ENCODE measurements at places on chromosomes 5 and 9.

- no peak for DNase-seq
Observed at GRCh38 chr9:135302329-135303279, 177.0 kb upstream of the PPP1R26 start.

- DNase-seq = no peak
Observed at GRCh38 chr5:14439087-14439871, 142.3 kb upstream of the OTULINL start.

DNA sequence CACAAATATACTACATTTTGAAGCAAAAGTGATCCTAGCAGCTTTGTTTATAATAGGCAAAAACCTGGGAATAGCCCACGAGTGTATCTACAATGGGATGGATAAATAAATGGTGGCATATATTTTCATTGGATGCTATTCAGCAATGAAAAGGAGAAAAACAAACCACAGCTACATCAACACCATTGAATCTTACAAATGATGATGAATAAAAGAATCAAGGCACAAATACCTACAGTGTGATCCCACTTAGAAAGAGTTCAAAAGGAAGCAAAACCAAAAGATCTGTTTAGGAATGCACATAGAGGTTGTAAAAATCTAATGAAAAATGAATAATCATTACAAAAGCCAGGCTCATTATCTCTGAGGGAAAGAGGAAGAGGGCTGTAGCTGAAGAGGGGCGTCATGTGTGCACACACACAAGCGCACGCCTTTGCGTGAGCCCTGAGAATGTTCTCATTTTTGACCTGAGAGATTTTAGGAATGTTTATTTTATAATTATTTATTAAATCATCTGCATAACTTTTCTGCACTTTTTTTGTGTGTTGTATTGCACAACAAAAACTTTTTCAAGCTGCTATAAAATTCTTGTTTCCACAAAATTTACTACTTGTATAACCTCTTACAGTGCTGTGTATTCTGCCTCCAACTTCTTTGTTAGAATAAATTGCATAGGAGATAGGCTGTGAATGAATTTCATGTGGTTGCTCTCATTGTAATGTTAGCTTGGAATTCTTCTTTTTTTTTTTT is 5.9 kb upstream of the RHOBTB3 start:
- DNase-seq = no peak

DNA sequence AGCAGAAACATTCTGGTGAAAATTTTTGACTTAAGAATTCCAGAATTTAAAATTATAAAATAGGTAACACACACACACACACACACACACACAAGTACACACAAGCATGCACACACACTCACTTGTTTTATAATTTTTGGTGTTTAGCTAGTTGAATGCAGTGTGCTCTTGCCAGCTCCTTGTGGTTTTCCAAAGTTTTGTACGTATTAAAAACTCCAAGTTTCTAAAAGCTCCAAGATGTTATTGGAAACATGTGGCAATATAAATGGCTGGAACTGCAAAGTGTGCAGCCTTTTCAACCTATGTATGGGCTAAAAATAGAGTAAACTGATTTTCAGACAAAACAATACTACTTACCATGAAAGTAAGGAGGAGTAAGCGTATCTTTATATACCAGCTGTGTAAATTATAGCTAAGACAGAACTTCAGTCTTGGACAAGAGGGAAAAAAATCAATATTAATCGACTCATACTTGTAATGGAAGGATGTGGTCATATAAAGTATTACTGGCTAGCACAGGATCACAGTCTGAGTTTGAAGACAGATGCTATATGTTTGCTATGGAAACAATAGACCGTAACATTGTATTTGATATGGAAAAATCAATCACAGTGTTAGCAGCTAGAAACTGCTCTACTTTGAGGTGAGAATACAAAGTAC is 727.1 kb upstream of the GRAMD2B start:
- no peak for DNase-seq

DNA sequence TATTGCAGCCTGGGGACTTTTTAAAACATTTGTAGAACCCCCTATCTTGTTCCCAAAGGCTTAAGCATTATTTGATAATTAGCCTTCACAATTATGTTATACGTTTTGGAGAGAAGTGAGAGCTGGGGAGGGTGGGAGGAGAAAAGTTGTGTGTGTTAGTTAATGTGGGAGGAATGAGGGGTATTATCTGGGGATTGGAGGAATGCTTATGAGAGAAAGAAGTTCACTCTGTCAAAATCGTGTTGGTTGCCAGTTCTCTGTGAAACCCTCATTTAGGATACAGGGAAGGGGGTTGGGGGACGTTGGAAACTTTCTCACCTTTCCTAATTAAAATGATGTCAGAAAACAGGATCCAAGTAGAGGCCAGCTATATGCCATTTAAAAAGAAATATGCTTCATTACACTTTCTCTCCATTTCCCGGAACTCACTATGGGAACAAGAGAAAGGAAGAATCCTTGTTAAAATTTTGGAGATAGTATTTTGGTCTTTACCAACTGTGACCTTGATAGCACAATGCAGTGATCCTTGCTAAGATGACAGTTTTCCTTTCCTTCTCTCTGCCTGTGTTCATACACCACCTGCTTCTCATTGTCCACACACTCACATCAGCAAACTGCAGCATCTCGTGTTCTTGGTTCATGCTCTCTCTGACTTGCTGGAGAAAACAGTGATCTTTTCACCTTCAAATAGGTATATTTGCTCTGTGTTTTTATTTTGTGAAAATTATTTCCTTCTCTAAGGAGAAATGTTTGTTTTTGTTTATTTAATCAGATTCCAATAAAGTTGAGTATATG is 336.7 kb upstream of the CLINT1 start:
- DNase-seq = no peak

GRCh38 chr5:10576121-10576789 is 12.4 kb downstream of the ANKRD33B start:
- DNase-seq = no peak

Data from activated CD4-positive, alpha-beta T cell treated with anti-CD3 and anti-CD28 coated beads for 36 hours (primary cell).